ENCODE measurements at places on chromosomes 6 and 20. TPM values are rescaled to one million over a fixed set of nuclear protein-coding genes. Genes with fewer than 3 reads are reported as not detected.

The MYT1 gene
- total RNA-seq = 2.8 TPM

DNA sequence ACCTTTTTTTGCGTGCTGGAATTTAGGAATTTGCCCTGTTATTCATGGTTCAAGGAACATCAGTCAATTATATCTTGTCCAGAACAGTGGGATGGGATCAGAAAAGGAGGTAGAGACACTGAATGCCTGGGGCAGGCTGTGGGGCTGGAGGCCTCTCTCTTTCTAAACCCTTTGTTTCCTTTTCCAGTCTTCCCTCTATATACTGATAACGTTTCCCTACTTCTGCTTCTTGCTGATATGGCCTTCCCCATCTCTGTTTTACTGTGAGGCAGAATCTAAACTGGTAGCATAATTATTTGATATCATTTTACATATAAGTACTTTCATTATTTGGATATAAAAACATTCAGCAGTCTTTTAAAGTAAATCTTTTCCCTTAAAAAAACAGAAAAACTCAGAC is 67.5 kb downstream of the DNAH8 start:
- DNase-seq = no peak

GRCh38 chr6:115474443-115475041 is 586.1 kb downstream of the FRK start:
- DNase-seq = no peak

DNA sequence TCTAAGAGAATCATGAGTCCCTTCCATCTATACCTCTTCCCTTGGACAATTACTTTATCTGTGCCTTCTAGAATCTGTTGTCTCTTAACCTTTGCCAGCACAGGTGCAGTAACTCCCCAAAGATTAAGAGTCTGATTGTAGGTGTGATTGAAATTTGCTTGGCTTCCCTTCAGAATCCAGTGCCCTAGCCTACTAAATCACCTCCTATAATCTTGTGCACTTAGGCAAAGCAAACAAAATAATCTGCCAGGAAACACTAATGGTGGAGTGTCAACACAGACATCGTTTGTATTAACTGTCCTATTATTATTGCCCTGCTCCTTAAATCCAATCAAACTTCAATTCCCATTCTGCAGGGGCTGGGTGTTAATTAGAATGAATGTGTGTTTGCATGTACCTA is 28.0 kb downstream of the ID4 start:
- DNase-seq = peak; percentile 31

DNA sequence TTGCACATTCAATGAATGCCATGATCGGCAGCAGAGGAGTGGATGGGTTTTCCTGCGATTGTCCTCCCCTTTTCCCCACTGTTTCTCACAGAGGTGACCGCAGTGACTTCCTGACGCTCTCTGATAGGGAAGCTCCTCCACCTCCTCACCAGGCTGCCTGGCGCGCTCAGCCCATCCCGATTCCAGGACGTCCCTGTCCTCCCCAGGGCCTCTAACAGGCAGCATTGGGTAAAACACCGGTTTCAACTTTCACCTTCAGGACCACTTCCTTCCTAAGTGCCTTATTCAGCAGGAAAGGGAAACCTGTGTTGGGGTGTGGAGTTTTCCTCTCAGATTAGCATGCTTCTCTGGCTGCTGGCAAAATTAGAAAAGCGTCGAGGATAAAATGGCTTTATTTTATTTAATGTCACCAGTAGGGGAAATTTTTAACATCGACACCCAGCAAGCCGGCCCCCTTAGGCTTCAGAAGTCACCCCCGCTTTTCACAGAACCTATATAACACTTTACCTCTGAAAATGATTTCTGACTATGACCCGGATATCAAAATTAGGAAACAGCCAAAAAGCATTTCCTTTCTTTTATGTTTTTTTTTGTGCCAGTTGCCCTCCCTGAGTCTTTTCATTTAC is 570.4 kb upstream of the GJE1 start:
- DNase-seq = peak; percentile 66

All from HT-29 (cell line).